ENCODE measurements at places on chromosomes 4 and X. TPM values are rescaled to one million over a fixed set of nuclear protein-coding genes. Genes with fewer than 3 reads are reported as not detected.

The SMIM31 gene
- not detected for total RNA-seq

The SASH3 gene
- not detected for total RNA-seq

The RAB33A gene
- 0.49 TPM for total RNA-seq

The FGFBP2 gene
- total RNA-seq, result 0.49 TPM

The UGT2B15 gene
- total RNA-seq, result not detected

The ETDA gene
- total RNA-seq, result not detected

The OGT gene
- total RNA-seq, result 152 TPM

The RGN gene
- total RNA-seq, result 4.0 TPM

The GPR50 gene
- not detected for total RNA-seq

The ASB9 gene
- total RNA-seq, result 3.0 TPM

The SSX4B gene
- not detected for total RNA-seq

The CEP44 gene
- 12.7 TPM for total RNA-seq

The GBA3 gene
- total RNA-seq, result not detected

The RIPPLY1 gene
- total RNA-seq, result not detected

The HCCS gene
- 21.4 TPM for total RNA-seq

The LRCH2 gene
- 8.4 TPM for total RNA-seq

The SPANXC gene
- not detected for total RNA-seq

The F8A2 gene
- total RNA-seq, result not detected

The NRK gene
- total RNA-seq, result 2.4 TPM

The UCHL1 gene
- total RNA-seq, result 241 TPM

The GAGE12H gene
- not detected for total RNA-seq

The BST1 gene
- 10.2 TPM for total RNA-seq

The PRR27 gene
- total RNA-seq, result not detected

The PAGE5 gene
- not detected for total RNA-seq

The GPR173 gene
- total RNA-seq, result 4.4 TPM

The SERPINA7 gene
- total RNA-seq, result not detected

The HTN1 gene
- not detected for total RNA-seq

The TMSB15C gene
- total RNA-seq, result 1.9 TPM

The PCDH19 gene
- 0.85 TPM for total RNA-seq

The PCGF3 gene
- total RNA-seq, result 41.0 TPM

The CLDN34 gene
- not detected for total RNA-seq

The TECRL gene
- total RNA-seq, result not detected

The C4orf54 gene
- total RNA-seq, result under 0.01 TPM

The GRIA3 gene
- total RNA-seq, result 69.1 TPM

The AGTR2 gene
- not detected for total RNA-seq

The FAM13A gene
- total RNA-seq, result 28.1 TPM

The MAGEE1 gene
- 2.9 TPM for total RNA-seq

The LONRF3 gene
- 0.65 TPM for total RNA-seq

The MAGEA8 gene
- total RNA-seq, result not detected

The TBCK gene
- total RNA-seq, result 64.1 TPM
